ENCODE measurements at places on chromosomes 16 and 17.

- H3K36me3 ChIP-seq = no peaks in the 10 kb centered on the region
- ATAC-seq = no peak
- H3K27ac ChIP-seq = no peak overlapping the region
- H3K27me3 ChIP-seq = no peaks in the 10 kb centered on the region
- no peak overlapping the region for H3K4me3 ChIP-seq
- H3K4me1 ChIP-seq = peaks cover 13% of the 10 kb centered on the region
These were observed 133.8 kb upstream of the PLCG2 start for GRCh38 chr16:81645266-81645694.

DNA sequence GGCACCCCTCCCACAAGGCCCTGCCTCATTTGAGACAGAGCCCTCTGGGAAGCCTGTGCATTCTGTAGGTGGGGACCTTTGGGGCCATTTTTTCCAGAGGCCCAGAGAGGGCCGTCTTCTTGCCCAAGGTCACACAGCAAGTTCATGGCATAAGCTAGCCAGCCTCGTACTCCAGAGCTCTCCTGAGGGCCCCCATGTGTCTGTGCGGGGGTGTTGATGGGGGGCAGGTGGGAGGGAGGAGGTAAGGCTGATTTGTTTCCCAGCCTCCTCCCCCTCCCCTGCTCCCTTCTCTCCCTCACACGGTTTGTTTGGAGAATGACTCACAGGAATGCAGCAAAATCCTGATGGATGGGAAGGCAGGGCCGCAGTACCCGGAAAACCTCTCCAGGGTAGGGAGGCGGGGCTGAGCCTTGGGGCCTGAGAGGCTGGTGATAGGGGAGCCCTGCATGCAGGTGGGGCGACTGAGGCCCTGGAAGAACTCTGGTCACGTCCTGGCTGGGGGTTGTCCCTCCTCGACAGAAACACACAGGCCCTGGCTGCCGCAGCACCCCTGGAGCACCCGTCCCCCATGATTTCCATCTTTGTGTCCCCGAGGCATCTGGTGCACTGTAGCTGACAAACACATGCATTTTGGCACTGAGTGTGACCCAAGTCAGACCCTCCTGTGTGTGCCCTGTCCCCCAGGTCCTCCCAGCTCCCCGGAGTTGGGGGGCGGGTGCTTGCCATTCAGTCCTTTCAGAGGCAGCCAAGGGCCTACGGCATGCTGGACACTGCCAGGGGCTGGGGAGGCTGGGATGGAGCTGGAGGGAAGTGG, 29.7 kb downstream of the RAI1 start:
- H3K36me3 ChIP-seq = no peaks in the 10 kb centered on the region
- ATAC-seq = no peak
- no peak overlapping the region for H3K4me3 ChIP-seq
- peaks cover 11% of the 10 kb centered on the region for H3K4me1 ChIP-seq
- no peak overlapping the region for H3K27ac ChIP-seq
- H3K27me3 ChIP-seq = no peaks in the 10 kb centered on the region

- H3K36me3 ChIP-seq = no peaks in the 10 kb centered on the region
- H3K4me3 ChIP-seq = peak overlapping the region; percentile 77
- peak overlapping the region; percentile 96 for H3K27ac ChIP-seq
These were observed 21.1 kb downstream of the STH start for GRCh38 chr17:46020023-46020761.

DNA sequence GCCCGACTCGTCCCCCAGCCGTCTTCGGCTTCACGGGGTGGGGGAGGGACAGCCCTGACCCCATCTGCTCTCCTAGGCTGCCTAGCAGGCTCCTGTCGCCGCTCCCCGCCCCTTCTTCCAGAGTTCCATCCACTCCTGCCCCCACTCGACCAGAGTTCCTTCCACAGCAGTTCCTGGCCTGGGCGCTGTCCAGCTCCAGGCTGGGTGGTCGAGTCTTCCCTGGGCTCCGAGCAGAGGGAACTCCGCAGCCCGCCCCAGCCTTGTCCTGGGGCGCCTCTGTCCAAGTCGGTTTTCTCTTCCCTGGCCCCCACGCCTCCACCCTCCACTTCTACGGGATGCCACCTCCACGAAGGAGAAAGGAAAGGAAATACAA, 1.4 kb downstream of the PYY start:
- H3K27me3 ChIP-seq = peaks cover 36% of the 10 kb centered on the region
- no peaks in the 10 kb centered on the region for H3K4me1 ChIP-seq
- no peak overlapping the region for H3K27ac ChIP-seq
- no peak for ATAC-seq
- no peaks in the 10 kb centered on the region for H3K36me3 ChIP-seq

DNA sequence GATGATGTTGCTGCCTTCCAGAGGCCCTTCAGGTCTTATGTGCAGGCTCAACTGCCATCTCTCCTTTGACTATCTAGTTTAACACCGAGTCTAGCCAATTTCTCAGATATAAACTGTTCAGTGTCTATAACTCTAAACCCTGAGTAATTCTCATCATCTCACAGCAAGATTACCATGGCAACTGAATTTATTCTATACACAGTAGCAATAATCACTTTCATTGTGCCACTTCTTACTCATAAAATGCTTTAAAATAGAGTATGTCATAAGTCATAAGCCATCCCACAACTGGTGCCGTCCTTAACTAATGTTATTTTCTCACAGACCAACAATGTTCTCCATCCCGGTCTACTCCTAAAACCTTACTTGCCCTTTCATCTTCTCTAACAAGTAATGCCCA, 45.0 kb downstream of the SYNRG start:
- peak overlapping the region; percentile 56 for H3K27ac ChIP-seq
- H3K4me3 ChIP-seq = no peak overlapping the region
- H3K27me3 ChIP-seq = no peaks in the 10 kb centered on the region
- H3K4me1 ChIP-seq = peaks cover 18% of the 10 kb centered on the region

DNA sequence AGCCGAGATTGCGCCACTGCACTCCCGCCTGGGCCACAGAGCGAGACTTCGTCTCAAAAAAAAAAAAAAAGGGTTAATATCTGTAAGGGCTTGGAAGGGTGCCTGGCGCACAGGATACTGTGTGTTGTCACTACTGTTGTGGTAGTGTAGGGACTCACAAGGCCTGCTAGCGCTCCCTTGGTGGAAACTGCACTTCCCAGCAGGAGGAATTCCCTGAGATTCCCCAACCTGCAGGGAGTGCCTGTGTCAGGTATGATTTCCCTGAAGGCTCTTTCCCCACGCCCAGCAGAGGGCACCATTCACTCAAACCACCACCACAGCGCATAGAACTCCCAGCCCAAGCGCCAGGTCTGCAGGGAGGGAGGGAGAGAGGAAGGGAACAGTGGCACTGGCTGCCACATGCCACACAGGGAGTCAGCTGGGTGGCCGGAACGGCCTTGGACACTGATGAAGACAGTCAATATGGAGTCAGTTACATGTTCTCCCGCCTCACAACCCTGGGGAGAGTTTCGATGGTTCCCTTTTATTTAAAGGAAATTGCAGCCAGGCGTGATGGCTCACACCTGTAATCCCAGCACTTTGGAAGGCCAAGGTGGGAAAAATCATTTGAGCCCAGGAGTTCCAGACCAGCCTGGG, 32.7 kb upstream of the CDH1 start:
- no peak overlapping the region for H3K27ac ChIP-seq
- no peaks in the 10 kb centered on the region for H3K27me3 ChIP-seq
- no peak overlapping the region for H3K4me3 ChIP-seq

GRCh38 chr17:5804251-5804650, 219.9 kb upstream of the NLRP1 start:
- no peak overlapping the region for H3K4me3 ChIP-seq
- H3K4me1 ChIP-seq = no peaks in the 10 kb centered on the region
- H3K27ac ChIP-seq = no peak overlapping the region
- peaks cover 34% of the 10 kb centered on the region for H3K27me3 ChIP-seq
- no peak for ATAC-seq

DNA sequence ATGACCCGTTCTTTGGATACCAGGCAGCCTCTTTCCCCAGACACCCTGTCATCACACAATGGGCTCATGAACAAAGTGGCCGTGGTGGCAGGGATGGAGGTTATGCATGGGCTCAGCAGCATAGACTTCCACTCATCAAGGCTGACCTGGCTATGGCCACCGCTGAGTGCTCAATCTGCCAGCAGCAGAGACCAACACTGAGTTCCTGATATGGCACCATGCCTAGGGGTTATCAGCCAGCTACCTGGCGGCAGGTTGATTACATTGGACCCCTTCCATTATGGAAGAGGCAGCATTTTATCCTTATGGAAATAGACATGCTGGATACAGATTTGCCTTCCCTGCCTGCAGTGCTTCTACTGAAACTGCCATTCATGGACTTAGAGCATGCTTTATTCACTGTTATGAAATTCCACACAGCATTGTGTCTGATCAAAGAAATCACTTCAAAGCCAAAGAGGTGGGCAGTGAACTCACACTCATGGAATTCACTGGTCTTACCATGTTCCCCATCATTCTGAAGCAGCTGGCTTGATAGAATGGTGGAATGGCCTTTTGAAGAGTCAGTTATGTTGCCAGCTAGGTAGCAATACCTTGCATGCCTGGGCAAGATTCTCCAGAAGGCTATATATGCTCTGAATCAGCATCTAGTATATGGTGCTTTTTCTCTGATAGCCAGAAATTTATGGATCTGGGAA, 160.6 kb downstream of the PRKCB start:
- H3K27me3 ChIP-seq = no peaks in the 10 kb centered on the region
- peaks cover 15% of the 10 kb centered on the region for H3K36me3 ChIP-seq
- H3K4me1 ChIP-seq = peaks cover 20% of the 10 kb centered on the region
- no peak overlapping the region for H3K27ac ChIP-seq
- H3K4me3 ChIP-seq = no peak overlapping the region
- no peak for ATAC-seq

- no peak for ATAC-seq
- peaks cover 14% of the 10 kb centered on the region for H3K27me3 ChIP-seq
- H3K4me3 ChIP-seq = no peak overlapping the region
- H3K36me3 ChIP-seq = no peaks in the 10 kb centered on the region
- no peak overlapping the region for H3K27ac ChIP-seq
These were observed 40.4 kb upstream of the C16orf78 start for GRCh38 chr16:49333259-49333597.

DNA sequence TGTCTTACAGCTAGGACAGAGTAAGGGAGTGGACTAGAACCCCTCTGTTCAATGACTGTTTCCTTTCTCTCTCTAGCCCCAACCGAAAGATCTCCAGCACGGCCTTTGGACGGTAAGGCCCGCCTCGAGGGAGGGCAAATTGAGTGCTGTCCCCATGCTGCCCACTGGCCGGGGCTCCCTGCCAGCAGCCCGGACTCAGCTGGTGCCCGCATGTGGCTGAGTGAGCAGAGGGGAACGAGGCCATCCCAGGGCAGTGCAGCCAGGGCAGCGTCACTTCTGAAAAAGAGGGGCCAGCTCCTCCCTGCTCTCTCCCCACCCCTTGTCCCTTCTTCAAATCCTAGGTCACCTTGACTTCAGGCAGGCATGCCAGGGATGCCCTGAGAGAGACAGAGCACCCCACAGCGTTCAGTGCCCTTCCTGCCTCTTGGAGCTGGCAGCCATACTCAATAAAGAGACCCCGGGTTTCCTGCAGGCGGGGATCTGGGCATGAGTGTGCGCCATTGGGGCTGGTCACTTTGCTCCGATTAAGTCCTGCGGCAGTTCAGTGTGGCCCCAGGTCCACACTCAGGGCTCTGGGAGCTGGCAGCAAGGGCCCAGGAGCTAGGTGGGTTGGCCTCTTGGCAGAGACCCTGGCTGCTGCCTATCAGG, 130.9 kb downstream of the RAB11FIP4 start:
- no peaks in the 10 kb centered on the region for H3K27me3 ChIP-seq
- H3K27ac ChIP-seq = no peak overlapping the region
- H3K36me3 ChIP-seq = peaks cover 43% of the 10 kb centered on the region
- H3K4me3 ChIP-seq = no peak overlapping the region
- H3K4me1 ChIP-seq = no peaks in the 10 kb centered on the region
- no peak for ATAC-seq

GRCh38 chr17:62671553-62671952, 44.1 kb downstream of the MRC2 start:
- H3K4me1 ChIP-seq = peaks cover 5% of the 10 kb centered on the region
- no peaks in the 10 kb centered on the region for H3K27me3 ChIP-seq
- no peak overlapping the region for H3K27ac ChIP-seq
- no peak overlapping the region for H3K4me3 ChIP-seq
- ATAC-seq = no peak

DNA sequence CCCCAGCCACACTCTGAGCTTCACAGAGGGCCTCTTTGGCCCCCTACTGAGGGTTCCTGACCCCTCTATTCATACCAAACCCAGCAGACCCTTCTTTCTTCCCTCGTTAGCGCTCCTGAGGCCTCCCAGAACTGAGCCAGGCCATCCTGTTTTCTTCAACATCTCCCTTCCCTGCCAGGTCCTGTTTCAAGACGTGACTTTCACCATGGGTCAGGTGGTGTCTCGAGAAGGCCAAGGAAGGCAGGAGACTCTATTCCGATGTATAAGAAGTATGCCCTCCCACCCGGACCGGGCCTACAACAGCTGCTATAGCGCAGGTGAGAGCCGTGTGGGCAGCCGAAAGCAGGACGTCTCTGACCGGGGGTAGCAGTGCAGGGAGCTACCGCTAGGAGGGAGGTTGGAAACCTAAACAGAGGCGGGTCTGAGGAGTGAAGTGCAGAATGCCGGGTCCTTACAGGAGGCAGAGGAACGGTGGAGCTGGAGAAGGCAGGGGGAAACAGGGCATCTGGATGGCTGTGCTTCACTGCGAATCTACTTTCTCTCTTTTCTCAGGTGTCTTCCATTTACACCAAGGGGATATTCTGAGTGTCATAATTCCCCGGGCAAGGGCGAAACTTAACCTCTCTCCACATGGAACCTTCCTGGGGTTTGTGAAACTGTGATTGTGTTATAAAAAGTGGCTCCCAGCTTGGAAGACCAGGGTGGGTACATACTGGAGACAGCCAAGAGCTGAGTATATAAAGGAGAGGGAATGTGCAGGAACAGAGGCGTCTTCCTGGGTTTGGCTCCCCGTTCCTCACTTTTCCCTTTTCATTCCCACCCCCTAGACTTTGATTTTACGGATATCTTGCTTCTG, 1.3 kb upstream of the SENP3 start:
- peaks cover 24% of the 10 kb centered on the region for H3K4me1 ChIP-seq
- H3K36me3 ChIP-seq = peaks cover 43% of the 10 kb centered on the region
- no peaks in the 10 kb centered on the region for H3K27me3 ChIP-seq
- peak overlapping the region; percentile 86 for H3K27ac ChIP-seq
- peak overlapping the region; percentile 91 for H3K4me3 ChIP-seq

- ATAC-seq = peak; percentile 79
- peak overlapping the region; percentile 61 for H3K4me3 ChIP-seq
- peak overlapping the region; percentile 94 for H3K27ac ChIP-seq
These were observed 47.6 kb downstream of the IL21R start for GRCh38 chr16:27449434-27450195.

DNA sequence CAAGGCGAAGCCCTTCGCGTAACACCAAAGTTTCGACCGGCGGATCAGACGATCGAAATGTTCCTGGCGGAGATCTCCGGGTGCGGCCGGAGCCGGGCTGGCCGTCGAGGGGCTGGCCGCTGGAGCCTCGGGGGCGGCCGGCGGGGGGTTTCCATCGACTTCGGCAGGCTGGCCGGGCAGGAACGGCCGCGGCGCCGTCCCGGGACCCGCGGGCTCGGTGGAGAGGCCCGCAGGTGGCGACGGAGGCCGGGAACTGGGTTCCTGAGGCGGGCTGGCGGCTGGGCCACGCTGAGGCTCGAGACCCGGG, 1.1 kb downstream of the EPOP start:
- ATAC-seq = no peak
- H3K4me3 ChIP-seq = peak overlapping the region; percentile 15
- H3K27me3 ChIP-seq = peaks cover 17% of the 10 kb centered on the region

Data from activated T-helper 17 cell treated with anti-CD3 and anti-CD28 coated beads, Interleukin-2, amount 50 U/mL, for 72 hours (primary cell).